Kidney capillary endothelial cell (primary cell): ENCODE measurements at places on chromosomes 2 and 18.

- no peak for DNase-seq
These were observed 340.5 kb downstream of the PARD3B start for GRCh38 chr2:204885747-204886146.

GRCh38 chr2:108324531-108325255 is 36.0 kb downstream of the SULT1C2 start:
- DNase-seq: peak; percentile 56

- DNase-seq: no peak
These were observed 262.0 kb upstream of the PIK3C3 start for GRCh38 chr18:41693008-41693407.

- DNase-seq: peak; percentile 27
These were observed 1.9 kb downstream of the SS18 start for GRCh38 chr18:26088487-26088886.

DNA sequence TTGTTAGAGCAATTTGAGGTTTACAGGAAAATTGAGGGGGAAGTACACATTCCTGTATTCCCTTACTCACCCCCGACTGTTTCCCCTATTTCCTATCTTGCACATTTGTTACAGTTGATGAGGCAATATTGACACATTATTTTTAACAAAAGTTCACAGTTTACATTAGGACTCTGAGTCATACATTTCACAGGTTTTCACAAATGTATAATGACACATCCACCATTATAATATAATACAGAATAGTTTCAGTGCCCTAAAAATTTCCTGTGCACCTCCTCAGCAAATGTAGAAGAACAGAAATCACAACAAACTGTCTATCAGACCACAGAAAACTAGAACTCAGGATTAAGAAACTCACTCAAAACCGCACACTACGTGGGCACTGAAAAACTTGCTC is 160.6 kb upstream of the RMP24 start:
- peak; percentile 8 for DNase-seq

DNA sequence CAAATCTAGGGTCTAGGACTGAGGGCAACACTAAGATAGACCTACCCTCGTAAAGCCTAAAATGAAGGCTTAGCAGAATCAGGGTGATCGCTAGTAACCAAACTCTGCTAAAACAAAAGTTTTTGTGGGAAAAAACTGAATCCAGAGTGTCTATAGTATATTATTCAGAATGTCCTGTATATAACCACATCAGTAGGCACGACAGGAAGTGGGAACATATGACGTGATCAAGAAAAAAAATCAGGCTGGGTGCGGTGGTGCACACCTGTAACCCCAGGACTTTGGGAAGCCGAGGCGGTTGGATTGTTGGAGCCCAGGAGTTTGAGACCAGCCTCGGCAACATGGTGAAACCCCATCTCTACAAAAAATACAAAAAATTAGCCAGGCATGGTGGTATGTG is 106.1 kb downstream of the UGGT1 start:
- no peak for DNase-seq

DNA sequence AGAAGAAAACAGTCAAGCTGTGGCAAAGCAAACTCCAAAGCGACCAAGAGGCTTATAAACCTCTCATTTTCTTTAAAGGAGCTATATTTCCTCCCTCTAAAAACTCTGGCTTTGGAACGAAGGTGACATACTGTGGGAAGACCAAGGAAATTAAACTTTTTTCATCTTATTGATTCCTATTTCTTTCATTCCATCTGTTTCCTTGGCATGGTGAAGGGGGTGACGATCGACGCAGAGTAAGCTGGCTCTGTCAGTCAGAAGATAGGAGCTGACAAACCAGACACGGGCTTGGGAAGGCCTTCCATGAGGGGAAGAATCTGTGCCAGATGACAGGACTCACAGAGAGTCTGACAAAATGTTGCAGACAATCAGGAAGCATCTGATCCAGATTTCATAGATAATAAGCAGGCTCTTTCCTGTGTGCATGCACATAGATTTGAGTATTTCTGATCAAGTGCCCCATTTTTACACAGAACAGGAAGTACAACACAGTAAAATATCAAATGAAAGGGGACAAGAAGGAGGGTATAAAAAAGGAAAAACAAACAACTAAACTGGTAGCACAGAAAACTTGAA is 261.7 kb downstream of the SATB2 start:
- no peak for DNase-seq

- no peak for DNase-seq
These were observed 32.9 kb downstream of the MBP start for GRCh38 chr18:77099485-77100370.

- DNase-seq: no peak
These were observed 133.4 kb downstream of the AFF3 start for GRCh38 chr2:100008956-100009355.

GRCh38 chr18:48226401-48226800 is 182.8 kb downstream of the ZBTB7C start:
- DNase-seq: no peak

DNA sequence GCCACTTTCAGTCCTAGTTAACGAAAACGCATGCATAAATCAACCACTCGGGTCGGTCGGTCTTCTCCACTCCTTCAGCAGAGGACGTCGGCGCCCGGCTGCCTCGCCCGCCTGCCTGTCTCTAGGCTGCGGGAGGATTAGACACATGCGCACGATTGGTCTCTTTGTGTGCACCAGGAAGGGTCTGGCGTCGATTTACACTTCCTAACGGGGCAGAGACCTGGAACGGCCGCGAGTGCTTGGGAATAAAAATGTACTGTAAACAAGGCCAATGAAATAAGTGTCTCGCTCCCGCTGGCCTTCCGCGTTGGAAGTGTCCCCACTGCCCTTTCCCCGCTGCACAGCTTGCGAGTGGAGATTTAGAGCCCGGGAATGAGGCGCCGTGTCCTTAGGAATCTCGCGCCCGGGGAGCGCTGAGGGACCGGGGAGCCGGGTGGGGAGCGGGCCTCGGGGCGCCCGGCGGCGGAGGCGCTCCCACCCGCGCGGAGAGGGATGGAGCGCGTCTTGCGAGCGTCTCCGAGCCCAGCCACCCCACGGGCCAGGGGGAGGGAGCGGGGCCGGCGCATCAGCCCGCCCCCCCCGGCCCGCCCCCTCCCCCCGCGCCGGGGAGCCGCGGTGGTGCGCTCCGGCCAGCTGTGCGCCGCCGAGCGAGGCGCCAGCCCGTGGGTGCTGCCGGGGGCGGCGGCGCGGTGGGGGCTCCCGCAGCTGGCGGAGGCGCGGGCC is at the start of gene DOK6:
Gene DOK6, plus strand, starts transcription at position 636 of the 723 bp plus-strand sequence.
- peak; percentile 80 for DNase-seq

DNA sequence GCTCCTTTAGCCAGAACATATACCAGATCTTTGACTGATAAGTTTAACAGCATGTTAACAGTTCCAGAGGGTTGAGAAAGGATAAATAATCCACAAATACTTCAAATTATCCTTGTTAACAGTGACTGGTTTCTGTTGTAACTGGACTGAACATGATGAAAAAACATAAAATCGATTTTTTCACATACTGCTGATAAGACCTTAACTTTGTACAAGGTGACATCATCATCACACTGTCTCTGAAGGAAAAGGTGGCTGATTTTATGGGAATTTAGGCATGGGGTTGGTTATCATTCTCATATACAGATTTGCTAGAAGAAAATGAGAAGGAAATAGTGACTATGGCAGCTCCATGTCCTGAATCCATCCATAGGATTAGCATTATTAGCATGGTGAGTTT is 36.1 kb downstream of the OTX1 start:
- no peak for DNase-seq

GRCh38 chr2:40507432-40507831 is 55.5 kb upstream of the SLC8A1 start:
- no peak for DNase-seq

DNA sequence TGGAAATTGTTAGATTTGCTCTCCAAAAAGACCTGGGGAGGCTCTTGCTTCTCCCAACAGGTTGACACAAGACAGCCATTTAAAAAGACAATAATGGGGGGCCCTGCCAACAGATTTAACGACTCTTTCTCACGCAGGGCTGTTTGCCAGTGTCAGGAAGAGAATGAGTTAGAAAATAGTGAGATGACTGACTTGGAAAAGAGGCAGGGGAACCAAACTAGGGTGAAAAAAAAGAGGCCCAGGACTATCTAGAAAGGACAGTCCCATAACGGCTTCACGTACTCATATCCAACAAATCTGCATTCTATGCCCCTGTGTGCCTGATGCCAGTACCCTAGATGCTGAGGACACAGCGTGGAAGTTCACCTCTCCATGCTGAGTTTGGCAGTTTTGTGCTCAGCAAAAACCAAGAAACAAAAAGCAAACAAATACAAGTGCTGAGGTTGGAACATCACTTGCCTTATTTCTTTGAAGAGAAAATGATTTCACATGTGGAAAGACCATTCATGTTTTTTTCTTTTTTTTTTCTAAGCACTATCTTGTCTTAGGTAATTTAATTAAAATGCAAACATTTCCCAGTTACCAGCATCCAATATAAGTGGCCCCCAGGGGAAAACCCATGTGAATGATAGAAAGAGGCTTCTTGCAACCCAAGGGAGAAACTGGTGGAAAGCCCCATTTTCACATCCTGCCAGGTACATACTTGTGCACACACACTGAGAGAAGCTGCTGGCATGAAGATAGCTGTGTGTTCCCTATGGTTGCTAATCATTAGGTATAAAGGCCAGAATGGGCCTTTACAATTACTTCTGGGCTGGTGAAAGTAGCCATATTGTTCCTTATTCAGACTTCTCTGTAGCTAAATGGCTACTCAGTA is 10.6 kb upstream of the WIPF1 start:
- DNase-seq: no peak

DNA sequence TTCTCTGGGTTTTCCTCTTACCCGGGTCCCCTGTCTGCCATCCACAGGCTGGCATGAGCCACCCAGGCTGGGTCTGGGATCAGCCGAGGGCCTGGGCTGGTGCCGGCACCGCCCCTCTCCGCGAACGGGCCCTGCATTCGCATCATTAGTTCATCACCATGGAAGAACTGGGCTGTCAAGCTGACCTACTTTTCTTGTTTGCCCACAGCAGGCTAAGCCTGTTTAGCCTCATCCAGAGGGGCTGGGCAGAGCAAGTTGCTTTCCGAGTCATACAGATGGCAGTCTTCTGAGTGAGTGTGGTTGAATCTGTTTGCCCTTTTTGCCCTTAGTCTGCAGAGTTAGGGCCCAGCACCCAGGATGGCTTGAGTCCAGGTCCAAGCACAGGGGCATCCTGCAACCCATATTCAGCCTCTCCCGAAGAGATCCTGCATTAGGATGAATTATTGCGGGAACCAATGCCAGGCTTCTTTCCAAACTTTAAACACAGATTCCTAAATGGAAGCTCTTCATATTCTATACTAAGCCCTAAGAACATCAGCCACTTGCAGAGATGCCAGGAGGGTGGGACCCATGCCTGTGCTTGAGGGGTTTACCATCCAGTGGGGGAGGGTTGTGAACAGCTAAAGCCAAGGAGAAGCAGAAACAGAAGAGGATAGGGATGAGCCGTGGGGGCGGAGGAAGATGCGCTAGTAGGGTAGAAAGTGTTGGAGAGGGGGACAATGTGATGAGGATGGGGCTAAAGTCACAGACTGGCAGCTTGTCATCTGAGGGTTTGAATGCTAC is 68.0 kb downstream of the NPAS2 start:
- DNase-seq: no peak

DNA sequence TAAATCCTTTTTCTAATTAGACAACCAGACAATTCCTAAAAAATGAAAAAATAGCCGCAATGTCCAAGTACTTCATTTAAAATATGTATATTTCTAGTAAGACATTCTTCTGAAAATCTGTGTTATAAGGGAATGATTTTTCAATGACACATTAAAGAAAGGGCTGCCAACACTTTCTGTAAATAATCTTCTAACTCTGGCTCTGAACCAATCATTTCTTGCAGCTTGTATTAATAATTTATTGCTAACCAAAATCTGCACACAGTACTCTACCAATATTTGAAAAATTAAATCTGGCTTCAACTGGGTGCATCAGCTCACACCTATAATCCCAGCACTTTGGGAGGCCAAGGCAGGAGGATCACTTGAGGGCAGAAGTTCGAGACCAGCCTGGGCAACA is 8.3 kb downstream of the NFU1 start:
- DNase-seq: no peak

DNA sequence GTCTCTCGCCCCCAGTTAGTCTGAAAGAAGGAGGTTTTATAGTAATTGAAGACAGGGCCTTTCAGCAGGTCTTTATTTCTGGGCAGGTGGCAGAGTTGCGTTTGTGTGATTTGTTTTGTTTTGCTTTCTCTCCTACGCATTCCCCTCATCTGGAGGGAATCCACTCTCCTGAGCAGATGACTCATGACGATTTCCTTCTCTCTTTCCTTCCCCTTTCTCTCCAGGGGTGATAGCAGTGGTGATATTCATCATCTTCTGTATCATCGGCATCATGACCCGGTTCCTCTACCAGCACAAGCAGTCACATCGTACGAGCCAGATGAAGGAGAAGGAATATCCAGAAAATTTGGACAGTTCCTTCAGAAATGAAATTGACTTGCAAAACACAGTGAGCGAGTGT is 888.8 kb downstream of the CNTNAP5 start:
- no peak for DNase-seq

DNA sequence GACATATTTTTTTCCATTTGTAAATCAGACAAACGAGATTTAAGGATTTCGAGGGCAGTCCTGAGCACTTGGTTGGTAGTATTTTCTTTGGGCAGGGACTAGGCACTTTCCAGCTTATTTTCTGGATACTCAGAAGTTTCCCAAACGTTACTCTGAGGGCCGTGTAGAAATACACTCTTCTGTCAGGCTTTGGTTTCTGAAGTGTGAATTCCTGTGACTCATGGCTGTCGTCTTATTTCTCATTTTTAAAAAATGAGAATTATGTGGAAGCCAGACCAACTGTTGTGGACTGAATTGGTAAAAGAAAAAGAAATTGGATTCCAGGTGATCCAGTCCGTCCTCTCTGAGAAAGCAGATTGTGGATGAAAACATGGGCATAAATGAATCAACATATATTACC is 658.6 kb upstream of the FANCL start:
- DNase-seq: no peak
